Sigmoid colon (tissue), 7 donors: ENCODE measurements at places on chromosomes 12 and 14. TPM values are rescaled to one million over a fixed set of nuclear protein-coding genes. Genes with fewer than 3 reads are reported as not detected.

DNA sequence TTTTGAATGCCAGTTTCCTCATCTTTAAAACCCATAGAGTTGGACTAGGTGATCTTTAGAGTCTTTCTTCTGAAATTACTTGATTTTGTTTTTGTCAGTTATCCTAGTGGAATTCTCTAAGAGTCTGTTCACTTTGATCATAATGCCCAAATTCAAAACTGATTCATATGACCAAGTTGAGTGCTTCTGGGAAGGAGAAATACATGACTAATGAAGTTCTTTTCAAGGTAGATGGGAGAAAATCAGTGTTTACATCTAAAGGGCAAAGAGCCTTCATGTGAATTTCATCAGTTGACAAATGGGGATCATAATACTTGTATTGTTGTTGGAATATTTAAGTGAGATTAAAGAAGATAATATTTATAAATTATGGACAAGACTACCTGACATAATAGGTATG is 53.2 kb downstream of the ERC1 start:
- DNase-seq: no peak
- no peaks in the 10 kb centered on the region for H3K36me3 ChIP-seq
- no peaks in the 10 kb centered on the region for H3K27me3 ChIP-seq

GRCh38 chr12:6062757-6063735 is 61.4 kb downstream of the VWF start:
- H3K27me3 ChIP-seq: no peaks in the 10 kb centered on the region
- H3K4me3 ChIP-seq: no peak overlapping the region
- H3K36me3 ChIP-seq: no peaks in the 10 kb centered on the region
- peak; percentile 76 for DNase-seq

VIPAS39 gene
- 12.9 TPM for polyA plus RNA-seq

DPY19L2 gene
- not detected for polyA plus RNA-seq

DNA sequence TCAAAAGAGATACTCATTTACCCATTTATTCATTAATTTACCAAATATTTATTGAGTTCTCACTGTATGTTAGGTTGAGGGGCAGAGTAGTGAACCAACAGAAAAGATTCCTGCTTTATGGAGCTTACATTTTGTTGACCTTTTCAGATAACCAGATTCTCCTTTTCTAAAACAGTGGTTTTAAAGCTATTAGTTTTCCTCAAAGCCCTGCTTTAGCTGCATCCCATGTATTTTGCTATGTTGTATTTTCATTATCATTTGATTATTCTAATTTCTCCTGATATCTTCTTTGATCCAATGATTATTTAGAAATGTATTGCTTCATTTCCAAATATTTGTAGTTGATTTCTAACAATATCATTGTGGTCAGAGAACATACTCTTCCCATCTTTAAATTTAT is 53.6 kb downstream of the EML1 start:
- H3K27me3 ChIP-seq: no peaks in the 10 kb centered on the region
- DNase-seq: no peak
- H3K4me3 ChIP-seq: no peak overlapping the region
- H3K4me1 ChIP-seq: peaks cover 11% of the 10 kb centered on the region

RIMBP2 gene
- polyA plus RNA-seq: 1.7 TPM

TAS2R7 gene
- not detected for polyA plus RNA-seq

- no peak overlapping the region for H3K4me3 ChIP-seq
- DNase-seq: no peak
- H3K4me1 ChIP-seq: no peaks in the 10 kb centered on the region
- H3K27me3 ChIP-seq: no peaks in the 10 kb centered on the region
- no peaks in the 10 kb centered on the region for H3K36me3 ChIP-seq
Observed at GRCh38 chr14:99055816-99056215, 216.2 kb downstream of the BCL11B start.

- H3K27ac ChIP-seq: peak overlapping the region; percentile 61
- peaks cover 11% of the 10 kb centered on the region for H3K36me3 ChIP-seq
- H3K4me3 ChIP-seq: no peak overlapping the region
- DNase-seq: no peak
Observed at GRCh38 chr14:52910572-52910971, 40.3 kb downstream of the FERMT2 start.

GRCh38 chr12:49706351-49707127 is 666 bp downstream of the FMNL3 start:
- H3K27ac ChIP-seq: peak overlapping the region; percentile 84
- no peaks in the 10 kb centered on the region for H3K27me3 ChIP-seq
- H3K4me1 ChIP-seq: peaks cover 28% of the 10 kb centered on the region
- H3K36me3 ChIP-seq: no peaks in the 10 kb centered on the region
- peak overlapping the region; percentile 84 for H3K4me3 ChIP-seq

TAS2R46 gene
- 0.07 TPM for polyA plus RNA-seq

DNA sequence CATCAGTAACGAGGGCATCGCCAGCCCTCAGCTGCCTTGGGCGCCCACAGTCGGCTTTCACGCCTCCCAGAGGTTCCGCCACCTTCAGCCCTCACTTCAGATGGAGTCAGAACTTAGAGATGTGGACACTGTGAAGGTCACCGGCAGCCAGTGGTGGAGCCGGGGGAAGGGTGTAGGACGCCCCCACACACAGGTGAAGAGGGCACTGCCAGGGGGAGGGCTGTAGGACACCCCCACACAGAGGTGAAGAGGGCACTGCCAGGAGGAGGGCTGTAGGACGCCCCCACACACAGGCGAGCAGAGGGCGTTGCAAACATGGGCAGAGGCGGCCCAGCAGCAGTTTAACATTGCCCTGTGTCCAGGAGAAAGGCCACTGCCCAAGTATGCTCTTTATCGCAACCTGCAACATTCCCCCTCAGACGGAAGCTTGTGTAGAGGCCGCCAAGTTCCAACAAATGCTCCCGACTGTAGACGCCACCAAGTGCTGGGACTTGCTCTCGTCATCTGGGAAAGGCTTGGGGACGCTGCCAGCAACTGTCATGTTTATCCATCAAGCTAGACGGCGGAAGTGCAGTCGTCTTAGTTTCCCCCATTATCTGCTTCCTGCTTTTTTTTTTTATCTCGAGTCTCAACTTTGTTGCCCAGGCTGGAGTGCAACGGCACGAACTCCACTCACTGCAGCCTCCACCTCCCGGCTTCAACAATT is 4.9 kb upstream of the ANKLE2 start:
- H3K27ac ChIP-seq: no peak overlapping the region
- H3K36me3 ChIP-seq: peaks cover 22% of the 10 kb centered on the region
- no peak for DNase-seq
- no peaks in the 10 kb centered on the region for H3K27me3 ChIP-seq

FZD10 gene
- polyA plus RNA-seq: 0.13 TPM

GRCh38 chr12:563250-563781 is 99.9 kb downstream of the NINJ2 start:
- no peak overlapping the region for H3K27ac ChIP-seq
- no peaks in the 10 kb centered on the region for H3K27me3 ChIP-seq
- H3K4me1 ChIP-seq: no peaks in the 10 kb centered on the region
- DNase-seq: no peak
- no peaks in the 10 kb centered on the region for H3K36me3 ChIP-seq

LRCOL1 gene
- polyA plus RNA-seq: not detected

GRCh38 chr14:105912641-105913180 is 386.3 kb downstream of the TMEM121 start:
- no peaks in the 10 kb centered on the region for H3K4me1 ChIP-seq
- DNase-seq: no peak
- H3K36me3 ChIP-seq: no peaks in the 10 kb centered on the region
- H3K27me3 ChIP-seq: no peaks in the 10 kb centered on the region
- H3K27ac ChIP-seq: no peak overlapping the region

DNA sequence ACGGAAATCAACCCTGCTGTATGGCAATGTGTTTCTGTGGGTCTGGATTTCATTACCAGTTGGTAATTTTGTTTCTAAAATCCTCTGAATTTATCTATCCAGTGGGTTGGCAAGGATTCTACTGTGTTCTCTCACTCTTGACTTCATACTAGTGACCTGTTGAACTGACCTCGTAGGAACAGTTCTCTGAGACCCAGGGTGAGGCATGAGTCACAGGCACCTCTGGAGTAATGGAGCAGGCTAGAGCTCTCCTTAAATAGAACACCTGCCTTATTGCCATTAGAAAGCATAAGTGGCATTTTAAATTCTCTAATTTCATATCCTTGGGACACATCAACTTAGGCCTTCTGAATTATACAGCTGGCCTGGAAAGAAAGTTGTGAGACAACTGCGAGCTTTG is 258.3 kb upstream of the NAV3 start:
- H3K36me3 ChIP-seq: no peaks in the 10 kb centered on the region
- no peaks in the 10 kb centered on the region for H3K27me3 ChIP-seq
- H3K4me3 ChIP-seq: no peak overlapping the region
- no peaks in the 10 kb centered on the region for H3K4me1 ChIP-seq
- H3K27ac ChIP-seq: no peak overlapping the region

ESR2 gene
- polyA plus RNA-seq: not detected

DNA sequence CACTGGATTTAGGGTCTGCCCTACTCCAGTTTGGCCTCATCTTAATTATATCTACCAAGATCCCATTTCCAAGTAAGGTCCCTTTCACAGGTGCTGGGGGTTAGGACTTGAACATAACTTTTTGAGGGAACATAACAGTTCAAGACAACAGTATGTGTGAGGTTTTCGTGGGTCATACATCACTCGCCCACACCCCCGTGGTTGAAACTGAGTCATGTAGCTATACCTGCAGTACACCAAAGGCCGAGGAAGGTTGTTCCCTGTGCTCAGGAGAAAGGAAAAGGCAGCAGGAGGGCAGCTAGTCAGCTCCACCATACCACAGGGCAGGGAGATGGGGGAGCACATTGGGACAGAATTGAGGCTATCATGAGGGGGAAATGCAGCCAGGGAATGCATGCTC is 167.0 kb downstream of the PPM1H start:
- no peak overlapping the region for H3K4me3 ChIP-seq
- H3K36me3 ChIP-seq: no peaks in the 10 kb centered on the region

MLXIP gene
- polyA plus RNA-seq: 141 TPM

- H3K4me1 ChIP-seq: no peaks in the 10 kb centered on the region
- no peak overlapping the region for H3K27ac ChIP-seq
- H3K27me3 ChIP-seq: no peaks in the 10 kb centered on the region
- H3K36me3 ChIP-seq: no peaks in the 10 kb centered on the region
- H3K4me3 ChIP-seq: no peak overlapping the region
Observed at GRCh38 chr12:128088926-128089325, 178.0 kb upstream of the TMEM132C start.
